Hematopoietic multipotent progenitor cell (in vitro differentiated cells): ENCODE measurements at places on chromosomes 1 and 21.

GRCh38 chr1:201310986-201311355 lies 27.7 kb downstream of the PKP1 start:
- no peak for DNase-seq

DNA sequence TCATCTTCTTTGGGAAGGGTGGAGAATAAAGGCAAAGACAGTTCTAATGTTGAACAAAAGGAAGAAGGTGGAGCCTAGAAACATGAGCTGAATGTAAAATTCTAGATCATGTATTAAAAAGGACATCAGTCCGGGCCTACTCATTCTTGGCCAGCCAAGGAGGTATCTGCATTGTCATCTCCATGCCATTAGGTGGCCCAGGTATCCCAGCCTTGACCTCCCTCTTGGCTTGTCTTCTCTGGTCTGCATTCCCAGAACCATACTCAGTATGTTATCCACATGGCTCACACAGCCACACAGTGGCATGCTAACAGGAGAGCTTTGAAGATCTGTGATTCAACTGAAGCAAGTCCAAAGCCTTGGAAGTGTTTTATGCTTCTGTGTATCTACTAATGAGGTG lies 369.8 kb upstream of the KAZN start:
- DNase-seq = no peak

DNA sequence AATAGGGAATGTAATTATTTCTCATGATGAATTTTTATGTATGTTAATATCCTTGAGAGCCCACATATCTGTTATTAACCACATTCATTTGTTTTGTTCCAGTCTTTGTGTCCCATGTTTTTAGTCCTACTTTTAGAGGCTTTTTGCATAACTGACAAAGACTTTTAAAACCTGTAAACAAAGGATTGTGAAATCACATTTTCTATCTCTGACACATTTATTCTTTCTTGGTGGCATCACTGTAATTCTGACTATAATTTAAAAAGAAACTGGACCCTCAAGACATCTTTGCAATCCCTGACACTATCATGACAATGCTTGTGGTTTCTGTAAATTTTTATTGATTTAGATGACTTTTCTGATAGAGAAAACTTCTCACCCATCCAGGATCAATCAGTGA lies 313.1 kb downstream of the SIPA1L2 start:
- DNase-seq = no peak

DNA sequence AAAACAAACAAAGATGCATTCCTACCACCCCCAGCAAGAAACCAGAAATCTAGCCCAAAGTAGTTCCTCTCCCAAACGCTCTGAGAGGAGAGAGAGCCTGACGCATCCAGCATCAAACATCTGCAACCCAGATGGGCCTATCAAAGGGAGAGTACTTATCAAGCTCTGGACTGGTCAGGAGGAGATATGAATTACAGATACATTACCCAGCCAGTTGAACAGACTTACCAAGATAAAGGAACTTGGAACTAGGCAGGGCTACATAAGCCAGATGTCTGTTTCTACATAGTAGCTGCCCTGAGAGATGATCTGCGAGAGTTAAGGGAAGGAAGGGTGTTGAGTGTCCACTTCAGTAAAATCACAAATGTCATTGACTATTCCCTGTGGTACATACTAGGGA lies 138.4 kb downstream of the PAPPA2 start:
- no peak for DNase-seq

GRCh38 chr1:31273619-31274018 lies 23.0 kb downstream of the SNRNP40 start:
- no peak for DNase-seq

- no peak for DNase-seq
These were observed 108.3 kb upstream of the FGGY start for GRCh38 chr1:59188413-59189213.

GRCh38 chr1:223223091-223223995 lies 80.3 kb upstream of the TLR5 start:
- DNase-seq = no peak

- no peak for DNase-seq
These were observed 5.7 kb downstream of the SLC9A1 start for GRCh38 chr1:27149084-27149761.

DNA sequence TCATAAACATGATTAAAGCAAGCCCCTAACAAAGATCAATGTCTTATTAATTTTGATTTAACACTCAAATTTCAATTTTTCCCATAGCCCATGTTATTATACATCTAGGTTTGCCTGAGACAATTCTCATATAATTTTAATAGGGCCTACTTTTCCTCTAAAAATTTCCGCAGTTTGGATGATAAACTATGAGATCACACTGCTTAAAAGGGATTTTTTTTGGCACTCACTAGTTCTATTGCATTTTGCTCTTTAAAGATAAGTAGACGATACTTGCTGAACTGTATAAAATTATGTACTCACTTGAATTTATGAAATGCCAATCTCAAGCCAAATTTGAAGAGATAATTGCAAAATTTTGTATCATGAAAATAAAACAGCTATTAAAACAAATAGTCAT lies 480.4 kb upstream of the ZRANB2 start:
- no peak for DNase-seq

DNA sequence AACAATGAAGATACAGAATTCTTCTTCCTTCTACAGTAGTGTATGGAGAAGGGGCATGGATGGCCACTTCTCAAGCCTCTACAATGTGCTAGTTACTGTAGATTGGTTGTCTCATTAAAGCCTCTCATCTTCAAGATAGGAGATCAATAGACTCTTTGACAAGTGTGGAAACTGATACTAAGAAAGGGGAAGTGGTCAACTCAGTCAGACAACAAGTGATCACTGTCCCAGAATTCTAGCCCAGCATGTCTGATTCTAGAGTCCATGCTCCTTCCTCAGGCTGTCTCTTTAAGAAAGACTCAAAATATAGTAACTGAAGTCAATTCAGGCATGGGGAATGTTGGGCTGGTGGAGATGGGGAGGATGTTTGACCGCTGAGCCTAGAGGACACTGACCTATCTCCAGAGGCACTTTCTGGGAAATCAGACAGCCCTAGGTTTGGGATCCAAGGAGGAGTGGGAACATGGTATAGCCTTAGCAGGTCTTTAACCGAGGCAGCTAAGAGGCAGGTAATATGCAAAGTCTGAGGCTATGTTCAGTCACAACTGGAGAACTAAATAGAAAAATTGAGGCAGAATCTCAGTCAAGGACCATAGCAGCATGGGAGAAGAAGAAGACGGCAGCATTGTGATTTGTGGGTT lies 39.3 kb upstream of the EYA3 start:
- DNase-seq = no peak

- peak; percentile 17 for DNase-seq
These were observed 20.6 kb upstream of the PGD start for GRCh38 chr1:10378081-10378841.

GRCh38 chr21:32463367-32463766 lies 50.9 kb downstream of the EVA1C start:
- DNase-seq = no peak

GRCh38 chr1:204577794-204578478 lies 61.7 kb downstream of the MDM4 start:
- DNase-seq = no peak

DNA sequence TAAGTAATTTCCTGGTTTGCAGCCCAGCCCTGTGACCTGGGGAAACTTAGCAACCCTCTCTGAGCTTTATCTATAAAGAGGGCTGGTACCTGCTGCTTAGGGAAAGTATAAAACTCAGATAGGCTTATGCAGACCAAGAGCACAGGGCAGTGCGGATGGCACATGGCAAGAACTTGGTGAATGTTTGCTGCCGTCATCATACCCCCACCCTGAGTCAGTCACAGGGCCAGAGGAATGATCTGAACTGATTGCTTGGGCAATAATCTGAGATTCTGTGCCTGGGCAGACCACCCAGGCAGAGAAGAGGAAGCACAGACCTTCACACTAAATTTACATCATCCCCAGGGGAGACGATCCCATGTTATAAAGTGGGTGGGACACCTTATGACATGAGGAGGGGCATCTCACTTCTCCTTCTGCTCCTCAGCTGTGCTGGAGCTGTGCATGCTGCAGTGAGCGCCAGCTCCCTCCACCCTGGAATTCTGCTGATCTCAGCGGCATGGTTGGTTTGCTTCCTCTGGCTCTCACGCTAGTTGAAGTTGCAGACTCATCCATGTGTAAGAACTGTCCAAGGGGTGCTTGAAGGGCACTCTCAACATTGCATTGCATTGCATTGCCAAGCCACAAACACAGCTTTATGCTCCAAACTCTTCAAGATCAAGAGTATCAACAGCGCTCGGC lies 197.1 kb downstream of the AJAP1 start:
- no peak for DNase-seq

DNA sequence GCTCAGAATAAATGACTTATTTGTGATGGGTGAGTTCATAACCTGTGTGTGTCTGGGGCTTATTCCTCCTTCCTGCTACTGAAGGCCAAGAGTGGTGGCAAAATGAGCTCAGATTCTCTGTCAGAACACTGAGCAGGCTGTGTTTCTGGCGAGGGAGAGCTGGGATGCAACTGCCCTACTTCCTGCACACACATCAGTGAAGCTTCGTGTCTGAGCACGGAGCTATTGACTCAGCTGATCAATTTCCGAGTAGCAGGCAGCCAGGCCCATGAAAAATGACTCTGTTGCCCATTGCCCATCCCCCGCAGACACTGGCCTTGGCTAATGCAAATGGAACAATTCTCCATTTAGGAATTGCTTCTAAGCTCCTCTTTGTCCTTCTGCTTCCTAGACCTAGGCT lies 27.7 kb downstream of the TNR start:
- DNase-seq = no peak

GRCh38 chr1:118963456-118964430 lies 24.4 kb downstream of the TBX15 start:
- DNase-seq = no peak

DNA sequence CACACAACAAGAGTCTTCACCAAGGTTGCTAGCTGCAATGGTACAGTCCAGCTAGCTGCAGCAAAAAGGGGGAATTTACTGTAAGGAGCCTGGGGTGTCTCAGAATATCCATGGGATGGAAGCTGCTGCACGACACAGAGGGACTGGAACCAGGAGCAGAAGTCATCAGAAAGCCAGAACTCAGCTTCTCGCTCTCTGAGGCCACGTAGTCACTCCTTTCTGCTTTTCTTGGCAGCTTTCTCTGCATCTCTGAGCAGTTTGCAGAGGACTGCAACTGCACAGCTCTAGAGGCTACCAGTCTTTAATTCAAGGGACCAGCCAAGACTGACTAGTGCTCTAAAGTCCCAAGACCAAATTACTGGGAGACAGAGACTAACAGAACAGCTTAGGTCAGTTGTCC lies 27.0 kb upstream of the IL10 start:
- DNase-seq = no peak

GRCh38 chr1:230808281-230808872 lies 59.9 kb downstream of the C1orf198 start:
- no peak for DNase-seq

DNA sequence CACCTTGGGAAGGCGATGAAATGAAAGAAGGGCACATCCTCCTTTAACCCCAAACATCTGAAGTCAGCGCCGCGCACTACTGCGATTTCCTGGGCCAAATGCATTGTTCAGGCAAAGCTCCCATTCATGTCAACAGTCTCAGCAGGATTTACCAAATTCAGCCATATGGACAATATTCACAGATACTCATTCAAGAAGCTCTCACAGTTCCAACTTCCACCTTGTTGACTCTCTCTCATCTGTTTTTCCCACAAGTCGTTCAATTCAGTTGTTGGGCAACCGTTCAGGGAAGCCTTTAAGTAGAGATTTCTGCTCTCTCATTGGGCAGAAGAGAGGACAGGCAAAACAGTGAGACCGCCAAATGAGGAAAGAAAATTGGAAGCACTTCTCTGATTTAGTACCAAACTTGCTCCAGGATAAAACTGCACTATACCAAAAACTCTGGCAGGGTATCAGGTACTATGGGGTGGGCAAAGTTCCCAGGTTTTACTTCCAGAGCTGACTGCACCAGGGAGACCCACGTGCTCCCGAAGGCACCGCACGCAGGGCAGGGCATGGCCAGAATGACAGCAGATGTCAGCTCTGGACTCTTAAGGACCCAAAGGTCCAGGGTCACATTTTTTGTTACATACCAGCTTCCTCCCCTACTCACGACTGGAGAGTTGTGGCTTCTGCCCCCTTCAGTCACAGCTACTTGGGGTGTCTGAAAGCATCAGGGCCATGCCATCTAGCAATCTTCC lies 668.8 kb downstream of the KIF26B start:
- no peak for DNase-seq

GRCh38 chr1:166944186-166944967 lies 31.0 kb downstream of the ILDR2 start:
- peak; percentile 72 for DNase-seq

DNA sequence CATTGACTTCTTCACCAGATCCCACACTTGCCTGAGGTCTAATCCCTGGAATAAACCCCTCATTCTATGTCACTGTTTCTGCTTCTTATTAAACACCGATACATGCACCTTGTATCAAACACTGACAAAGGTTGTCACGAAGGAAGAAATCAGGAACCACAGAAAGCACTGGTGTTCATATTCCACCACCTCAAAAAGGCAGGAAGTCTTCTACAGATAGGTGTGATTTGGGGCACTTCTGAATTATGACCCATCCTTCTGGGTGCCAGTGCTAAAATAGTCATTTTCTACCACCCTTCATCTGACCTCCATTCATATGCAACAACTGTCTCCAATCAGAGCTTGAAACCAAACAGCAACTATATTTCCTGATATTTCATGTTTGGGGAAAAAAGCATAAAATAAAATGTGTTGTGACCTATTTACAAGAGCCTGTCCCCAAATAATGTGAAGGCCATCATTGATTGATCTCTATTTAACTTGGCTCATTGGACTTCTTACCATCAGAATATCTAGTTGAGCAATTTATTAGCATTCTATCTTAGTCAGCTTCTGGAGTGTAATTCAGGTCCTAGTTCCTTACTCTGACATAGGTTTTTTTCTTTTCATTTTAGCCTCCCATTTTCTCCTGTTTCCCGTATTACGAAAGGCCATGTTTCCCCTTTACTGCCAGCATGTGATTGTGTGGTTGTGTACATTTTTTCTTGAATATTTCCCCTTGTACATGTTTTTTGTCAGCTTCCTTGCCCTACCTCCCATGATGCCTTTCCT lies 43.1 kb downstream of the DUSP10 start:
- no peak for DNase-seq

- no peak for DNase-seq
These were observed 2018.4 kb downstream of the NCAM2 start for GRCh38 chr21:23016617-23017016.

DNA sequence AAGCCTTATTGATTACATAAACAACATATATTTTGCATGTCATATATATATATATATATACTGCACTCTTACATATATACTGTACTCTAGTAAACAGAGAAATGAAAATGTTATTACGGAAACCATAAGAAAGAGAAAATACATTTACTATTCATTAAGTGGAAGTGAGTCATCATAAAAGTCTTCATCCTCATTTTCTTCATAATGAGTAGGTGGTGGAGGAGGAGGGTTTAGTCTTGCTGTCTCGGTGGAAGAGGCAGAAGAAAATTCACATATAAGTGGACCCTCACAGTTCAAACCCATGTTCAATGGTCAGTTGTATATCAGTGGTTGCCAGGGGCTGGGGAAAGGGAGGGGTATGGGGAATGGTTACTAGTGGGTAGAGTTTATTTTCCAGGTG lies 8.0 kb upstream of the IFNLR1 start:
- no peak for DNase-seq

GRCh38 chr1:121522061-121522759 lies 337.4 kb downstream of the SRGAP2C start:
- no peak for DNase-seq
